T-helper 9 cell (primary cell): ENCODE measurements at places on chromosomes 11 and 22.

DNA sequence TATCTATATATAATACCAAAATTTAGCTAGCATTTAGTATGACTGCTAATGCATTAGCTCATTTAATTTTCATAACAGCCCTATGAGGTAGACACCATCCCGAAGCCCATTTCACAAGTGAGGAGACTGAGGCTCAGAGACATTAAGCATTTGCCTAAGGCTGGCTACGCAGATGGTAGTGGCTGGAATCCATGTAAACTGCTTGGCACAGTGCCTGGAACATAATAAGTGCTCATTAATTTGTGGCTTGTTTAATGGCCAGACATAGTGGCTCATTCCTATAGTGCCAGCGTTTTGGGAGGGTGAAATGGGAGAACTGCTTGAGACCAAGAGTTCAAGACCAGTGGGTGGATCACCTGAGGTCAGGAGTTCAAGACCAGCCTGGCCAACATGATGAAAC is 17.8 kb upstream of the TP53I11 start:
- DNase-seq: no peak

- no peak for DNase-seq
Observed at GRCh38 chr11:93849751-93850593, 446 bp downstream of the VSTM5 start.

DNA sequence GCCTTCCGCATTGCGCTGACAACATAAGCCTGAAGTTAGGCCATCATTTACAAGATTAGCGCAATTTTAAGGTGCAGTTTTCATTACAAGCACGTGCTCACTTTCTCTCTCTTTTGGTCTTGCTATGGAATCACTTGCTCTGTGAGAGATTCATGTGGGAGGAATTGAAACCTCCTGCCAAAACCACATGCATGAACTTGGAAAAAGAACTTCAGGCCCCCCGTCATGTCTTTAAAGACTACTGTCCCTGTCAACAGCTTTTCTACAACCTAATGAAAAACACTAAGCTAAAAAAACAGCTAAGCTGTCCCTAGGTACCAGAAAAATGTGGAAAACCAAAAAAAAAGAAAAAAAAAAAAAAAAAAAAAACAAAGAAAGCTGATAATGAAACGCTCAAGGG is 1707.6 kb upstream of the RAG2 start:
- DNase-seq: no peak

DNA sequence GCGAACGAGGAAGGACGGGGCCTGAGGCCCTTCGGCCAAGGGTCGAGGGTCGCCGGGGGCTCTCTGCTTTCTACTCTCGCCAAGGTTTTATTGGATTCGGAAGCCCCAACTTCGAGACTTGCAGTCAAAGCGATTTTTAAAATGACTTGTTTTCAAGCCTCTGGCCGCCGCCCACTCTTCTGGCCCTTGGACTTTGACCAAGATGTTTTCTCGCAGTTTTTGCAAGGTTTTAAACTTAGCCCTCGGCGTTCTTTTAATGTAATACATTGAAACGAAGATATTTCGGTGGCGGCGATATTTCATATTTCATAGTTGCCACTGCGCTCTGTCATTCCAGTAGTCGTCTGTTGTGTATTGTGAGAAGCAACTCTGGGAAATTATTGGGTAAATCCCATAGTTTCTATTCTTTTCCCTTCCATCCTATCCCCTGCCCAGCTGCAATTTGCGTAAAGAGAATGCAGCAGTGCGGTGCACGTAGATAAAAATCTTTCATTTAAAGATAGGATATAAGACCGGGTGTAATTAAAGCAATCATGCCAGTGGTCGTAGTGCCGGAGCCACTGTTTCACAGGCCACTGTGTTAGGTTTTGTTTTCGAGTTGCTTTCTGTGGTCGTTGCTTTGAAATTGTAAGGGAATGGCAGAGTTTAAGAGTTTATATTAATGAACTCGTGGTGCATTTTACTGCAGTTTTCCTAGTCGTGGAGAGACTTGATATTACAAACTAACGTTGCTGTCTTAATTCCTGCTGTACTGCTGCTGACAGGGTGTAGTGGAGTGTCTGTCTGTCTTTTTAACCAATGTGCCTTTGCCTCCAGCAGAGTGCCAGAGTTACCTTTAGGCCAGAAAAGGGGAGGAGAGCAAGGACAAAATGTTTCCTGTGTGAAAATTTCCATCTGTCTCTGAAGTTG is 702 bp downstream of the BIRC2 start:
- no peak for DNase-seq

DNA sequence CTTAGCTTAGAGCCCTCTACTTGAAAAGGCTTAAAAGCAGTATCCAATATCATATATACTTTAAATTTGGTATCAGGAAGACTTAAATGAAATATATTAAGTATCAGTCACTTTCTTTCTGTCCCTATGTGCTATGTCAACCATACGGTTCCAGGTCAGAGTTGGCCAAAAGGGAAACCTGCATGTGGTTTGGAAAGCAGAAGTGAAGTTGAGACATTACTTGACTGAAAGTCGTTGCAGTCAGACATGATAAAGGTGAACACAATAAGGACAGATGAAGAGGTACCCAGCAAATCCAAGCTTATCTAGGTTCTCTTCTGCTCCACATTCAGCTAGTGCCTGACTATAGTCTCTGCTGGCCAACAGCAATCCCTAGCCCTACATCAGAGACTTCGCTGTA is 336.8 kb downstream of the KCNA4 start:
- no peak for DNase-seq

- no peak for DNase-seq
Observed at GRCh38 chr22:48581205-48581766, 1246.4 kb downstream of the BRD1 start.

GRCh38 chr11:100229086-100229485 is 458.0 kb upstream of the ARHGAP42 start:
- no peak for DNase-seq
